ENCODE measurements at places on chromosomes 6 and 20. TPM values are rescaled to one million over a fixed set of nuclear protein-coding genes. Genes with fewer than 3 reads are reported as not detected.

GRCh38 chr6:93164781-93165180 lies 254.6 kb downstream of the EPHA7 start:
- DNase-seq, result no peak

Gene MTFR2
- 28.4 TPM for total RNA-seq

GRCh38 chr6:89818977-89819335 lies 638 bp downstream of the MDN1 start:
- DNase-seq, result no peak

Gene OR2H1
- not detected for total RNA-seq

GRCh38 chr6:123009059-123009458 lies 13.0 kb downstream of the CLVS2 start:
- DNase-seq, result no peak

Gene E2F1
- total RNA-seq, result 76.1 TPM

- no peak for DNase-seq
Observed at GRCh38 chr6:127606131-127606562, 29.2 kb downstream of the C6orf58 start.

DNA sequence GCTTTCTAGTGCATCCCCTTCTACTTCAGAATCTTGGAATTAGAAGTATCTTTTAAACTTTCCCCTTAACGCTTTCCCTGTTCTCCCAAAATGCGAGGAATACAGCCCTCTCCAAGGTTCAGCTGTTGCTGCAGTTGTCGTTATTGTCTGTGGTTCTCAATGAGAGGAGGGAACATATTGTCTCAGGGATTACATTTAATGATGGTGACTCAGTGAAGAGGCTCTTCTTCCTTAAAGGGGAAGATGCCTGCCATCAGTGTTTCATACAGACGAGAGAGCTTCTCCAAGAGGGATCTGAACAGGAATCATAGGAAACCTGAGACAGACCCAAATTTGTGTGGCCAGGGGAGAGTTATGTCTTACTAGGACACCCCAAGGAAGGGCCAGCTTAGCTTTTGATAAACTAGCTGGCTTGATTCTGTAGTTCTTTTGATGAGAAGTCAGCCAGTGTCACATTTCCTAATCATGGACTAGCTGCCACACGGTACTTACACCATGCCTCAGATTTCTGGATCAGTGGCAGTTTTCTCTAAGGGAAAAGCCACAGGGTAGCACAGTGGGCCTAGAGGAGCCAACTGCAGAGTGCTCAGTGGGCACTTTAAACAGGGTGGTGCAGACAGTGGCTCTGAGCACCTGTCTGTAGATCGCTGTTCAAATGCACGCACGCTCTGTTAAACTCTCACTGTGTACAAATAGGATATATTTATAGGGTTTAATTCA lies 59.7 kb upstream of the TMEM181 start:
- DNase-seq, result no peak

DNA sequence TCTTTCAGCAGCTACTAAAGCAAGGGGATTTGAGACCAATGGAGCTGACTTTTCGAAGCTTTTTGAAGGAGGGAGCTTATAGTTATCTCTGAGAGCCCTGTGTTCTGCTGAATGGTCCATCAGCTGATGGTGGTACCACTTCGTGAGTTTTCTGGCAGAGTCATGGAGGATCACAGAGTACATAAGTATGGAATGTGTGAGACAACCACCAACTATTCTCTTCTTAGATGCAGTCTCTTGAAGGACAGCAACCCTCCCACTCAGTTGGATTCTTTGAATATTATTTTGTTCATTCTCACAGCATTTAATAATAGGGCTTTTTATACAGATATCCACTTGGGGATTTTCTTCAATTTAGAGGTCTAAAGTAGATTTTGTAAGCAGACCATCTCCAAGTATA lies 75.3 kb downstream of the ELOVL2 start:
- DNase-seq, result no peak

GRCh38 chr20:63884506-63885263 lies 10.2 kb upstream of the DNAJC5 start:
- DNase-seq, result no peak
